Left lobe of liver (tissue), 2 donors: ENCODE measurements at places on chromosomes 13 and 19. TPM values are rescaled to one million over a fixed set of nuclear protein-coding genes. Genes with fewer than 3 reads are reported as not detected.

Gene ZNF491
- total RNA-seq, result 1.3 TPM

DNA sequence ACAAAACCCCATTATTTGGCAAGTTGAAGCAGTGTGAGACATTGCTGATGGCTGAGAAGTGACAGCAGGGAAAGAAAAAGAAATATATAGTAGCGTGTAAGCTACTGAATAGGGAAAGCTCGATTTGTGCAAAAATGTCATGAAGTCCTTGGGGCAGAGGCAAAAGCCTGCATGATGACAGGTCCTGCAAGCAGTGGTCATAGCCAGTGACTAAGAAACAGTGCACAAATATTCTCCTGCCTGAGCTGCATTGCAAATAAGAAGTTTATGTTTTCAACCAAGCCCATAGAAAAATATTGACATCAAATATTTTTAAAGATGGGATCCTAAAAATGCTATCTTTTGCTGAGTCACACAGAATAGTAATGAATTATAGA, 270.0 kb downstream of the SLITRK6 start:
- DNase-seq, result no peak

Gene KIR3DL2
- total RNA-seq, result not detected

DNA sequence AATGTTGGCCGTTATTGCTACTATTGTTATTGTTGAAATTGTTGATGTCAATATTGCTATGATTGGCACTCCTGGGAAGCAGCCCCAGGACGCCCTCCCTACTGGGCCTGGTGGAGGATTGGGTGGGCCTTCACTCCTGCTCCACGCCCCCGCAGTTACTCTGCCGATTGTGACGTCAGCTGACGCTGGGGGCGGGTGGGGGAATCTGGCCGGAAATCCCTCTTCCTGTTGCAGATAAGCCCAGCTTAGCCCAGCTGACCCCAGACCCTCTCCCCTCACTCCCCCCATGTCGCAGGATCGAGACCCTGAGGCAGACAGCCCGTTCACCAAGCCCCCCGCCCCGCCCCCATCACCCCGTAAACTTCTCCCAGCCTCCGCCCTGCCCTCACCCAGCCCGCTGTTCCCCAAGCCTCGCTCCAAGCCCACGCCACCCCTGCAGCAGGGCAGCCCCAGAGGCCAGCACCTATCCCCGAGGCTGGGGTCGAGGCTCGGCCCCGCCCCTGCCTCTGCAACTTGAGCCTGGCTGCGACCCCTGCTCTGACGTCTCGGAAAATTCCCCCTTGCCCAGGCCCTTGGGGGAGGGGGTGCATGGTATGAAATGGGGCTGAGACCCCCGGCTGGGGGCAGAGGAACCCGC, at the start of gene ETV2:
Gene ETV2 (plus strand): TSS at position 231 of the 637 bp plus-strand sequence. CDS start 716 bp downstream, outside the sequence.
- DNase-seq, result no peak

Gene ZMYM5
- 4.0 TPM for total RNA-seq

GRCh38 chr19:17831419-17831888, 10.1 kb upstream of the INSL3 start:
- no peak for DNase-seq

DNA sequence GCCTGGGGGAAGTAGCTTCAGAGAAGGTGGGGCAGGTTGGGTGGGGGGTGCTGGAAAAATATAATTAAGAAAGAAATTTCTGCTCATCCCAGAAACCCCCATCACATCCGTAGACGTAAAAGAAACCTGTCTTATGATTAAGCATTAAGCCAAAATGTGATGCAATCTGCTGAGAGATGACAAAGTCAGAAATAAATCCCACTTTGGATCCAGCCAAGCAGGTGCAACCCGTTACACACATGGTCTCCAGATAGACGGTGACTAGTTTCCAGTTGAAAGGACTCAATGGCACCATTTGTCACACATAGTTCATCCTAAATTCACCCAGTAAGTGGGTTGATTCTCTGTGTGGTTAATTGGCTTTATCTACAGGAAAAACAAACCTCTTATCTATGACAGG, 34.1 kb downstream of the PSG5 start:
- no peak for DNase-seq

- DNase-seq, result no peak
These were observed 30.1 kb downstream of the DOT1L start for GRCh38 chr19:2193807-2194206.

DNA sequence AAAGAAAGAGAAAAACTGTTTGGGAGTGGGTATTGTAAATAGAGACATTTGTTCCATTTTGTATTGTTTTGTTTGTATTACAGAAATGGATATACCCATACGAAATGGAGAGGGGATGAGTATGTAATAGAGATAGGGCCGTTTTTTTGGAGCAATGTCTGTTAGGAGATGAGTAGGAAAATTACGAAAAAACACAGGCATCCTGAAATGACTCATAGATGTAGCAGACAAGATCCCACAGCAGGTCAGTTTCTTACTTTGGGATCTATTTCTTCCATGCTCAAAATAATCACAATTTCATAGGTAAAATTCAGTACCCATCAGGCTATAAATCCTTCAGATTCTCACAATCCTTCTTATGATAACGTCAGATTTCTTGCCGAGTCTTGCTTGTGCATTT, 779.4 kb upstream of the SLITRK1 start:
- DNase-seq, result no peak

DNA sequence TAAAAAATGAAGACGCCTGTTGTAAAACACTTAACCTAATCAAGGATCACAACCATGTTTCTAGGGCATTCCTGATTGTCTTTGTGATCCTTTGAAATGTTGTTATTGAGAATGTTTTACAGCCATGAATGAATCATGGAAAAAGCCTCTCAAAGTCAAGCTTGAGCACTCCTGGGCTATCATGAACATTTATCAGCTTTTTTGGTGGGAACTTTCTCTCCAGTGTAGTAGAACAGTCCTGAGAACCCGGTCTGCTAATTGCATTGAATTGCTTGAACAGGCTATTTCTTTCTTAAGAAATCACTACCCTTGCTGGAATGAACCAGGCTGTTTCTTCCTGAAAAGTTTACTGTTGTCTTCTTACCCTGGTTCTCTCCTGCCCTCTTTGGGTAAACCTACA, 516.5 kb downstream of the FGF9 start:
- no peak for DNase-seq

- DNase-seq, result no peak
These were observed 381.7 kb upstream of the ZNF507 start for GRCh38 chr19:31963746-31964145.

GRCh38 chr13:67306742-67307141, 76.6 kb upstream of the PCDH9 start:
- no peak for DNase-seq

Gene CYP2F1
- not detected for total RNA-seq

- DNase-seq, result no peak
These were observed 121.3 kb downstream of the KCTD12 start for GRCh38 chr13:76764916-76765315.

GRCh38 chr19:51089786-51090185, 7.1 kb upstream of the KLK14 start:
- DNase-seq, result no peak

GRCh38 chr19:3621689-3622088, 4.9 kb downstream of the CACTIN start:
- DNase-seq, result no peak

Gene SIGLEC14
- total RNA-seq, result 2.6 TPM

DNA sequence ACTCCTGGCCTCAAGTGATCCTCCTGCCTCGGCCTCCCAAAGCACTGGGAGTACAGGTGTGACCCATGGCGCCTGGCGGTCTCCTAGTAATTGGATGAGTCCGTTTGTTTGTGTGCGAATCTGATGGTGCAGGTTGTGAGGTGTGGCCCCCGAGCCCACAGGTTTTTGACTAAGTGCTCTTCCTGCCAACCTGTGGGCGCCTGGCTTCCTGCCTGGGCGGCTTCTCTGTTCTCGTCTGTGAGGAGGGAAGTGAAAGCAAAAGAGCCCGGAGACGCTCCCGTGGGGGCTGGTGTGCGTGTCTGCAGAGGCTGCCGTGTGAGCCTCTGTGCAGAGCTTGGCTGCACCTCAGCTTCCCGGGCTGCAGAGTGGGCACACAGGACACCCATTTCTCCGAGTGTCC, 10.0 kb downstream of the ARHGAP45 start:
- DNase-seq, result no peak

GRCh38 chr13:98478189-98479129, 98.4 kb downstream of the STK24 start:
- no peak for DNase-seq

Gene EXOSC5
- 13.2 TPM for total RNA-seq
